ENCODE measurements at places on chromosomes 11 and 22. TPM values are rescaled to one million over a fixed set of nuclear protein-coding genes. Genes with fewer than 3 reads are reported as not detected.

The CHRNA10 gene
- total RNA-seq = 2.3 TPM

The IGLL1 gene
- total RNA-seq = not detected

DNA sequence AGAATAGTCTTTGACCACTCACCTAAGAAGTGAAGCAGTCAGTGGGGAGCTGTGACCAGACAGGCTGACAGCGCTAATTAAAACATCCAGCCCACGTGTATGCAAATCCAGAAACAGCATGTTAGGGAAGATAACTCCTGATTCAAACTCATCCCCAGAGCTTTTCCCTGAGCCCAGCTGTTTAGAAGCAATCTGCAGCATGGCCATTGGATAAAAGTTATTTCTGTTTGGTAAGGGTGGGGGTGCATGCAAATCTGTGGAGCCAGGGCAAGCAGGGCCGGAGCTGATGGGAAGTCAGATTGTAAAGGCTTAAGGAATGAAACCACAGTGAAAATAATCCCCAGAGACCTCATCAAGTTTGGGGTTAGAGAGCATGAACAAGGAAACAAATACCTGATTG lies 247.9 kb upstream of the KIRREL3 start:
- no peak for DNase-seq
- H3K4me1 ChIP-seq = no peaks in the 10 kb centered on the region
- H3K4me3 ChIP-seq = no peak overlapping the region
- no peaks in the 10 kb centered on the region for H3K36me3 ChIP-seq

GRCh38 chr11:26470992-26471391 lies 101.1 kb downstream of the MUC15 start:
- no peak for DNase-seq
- H3K27me3 ChIP-seq = no peaks in the 10 kb centered on the region
- H3K4me3 ChIP-seq = no peak overlapping the region
- no peak overlapping the region for H3K27ac ChIP-seq

DNA sequence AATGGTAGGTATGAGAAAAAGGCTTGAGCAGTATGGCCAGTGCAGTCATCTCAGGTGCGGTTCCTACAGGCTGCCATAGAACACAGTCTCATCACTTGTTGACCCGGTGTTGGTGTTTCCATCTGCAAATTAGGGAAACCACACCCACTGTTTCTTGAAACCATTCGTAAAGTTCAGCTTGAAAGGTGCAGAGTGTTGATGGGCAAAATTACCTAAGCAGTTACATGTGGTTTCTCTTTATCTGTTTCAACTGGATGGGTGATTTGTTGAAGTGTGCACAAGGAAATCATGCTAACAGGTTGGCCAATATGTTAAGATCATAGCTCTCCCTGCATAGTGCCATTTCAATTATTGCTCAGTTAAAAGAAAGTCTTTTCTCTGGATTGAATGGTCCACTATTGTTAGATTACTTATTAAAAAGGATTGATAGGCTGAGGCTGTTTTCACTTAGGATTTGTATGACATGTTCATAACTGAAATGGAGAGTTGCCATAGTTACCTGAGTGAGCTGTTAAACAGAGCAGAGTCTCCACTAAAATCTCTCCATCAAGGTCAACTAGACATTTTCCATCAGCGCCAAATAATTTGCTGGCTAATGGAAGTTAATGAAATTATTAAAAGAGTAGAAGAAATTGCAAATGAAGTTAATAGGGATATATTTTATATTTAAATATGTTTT lies 203.1 kb upstream of the MTMR2 start:
- no peaks in the 10 kb centered on the region for H3K36me3 ChIP-seq
- no peaks in the 10 kb centered on the region for H3K27me3 ChIP-seq
- no peak overlapping the region for H3K4me3 ChIP-seq
- H3K27ac ChIP-seq = no peak overlapping the region
- no peak for DNase-seq

DNA sequence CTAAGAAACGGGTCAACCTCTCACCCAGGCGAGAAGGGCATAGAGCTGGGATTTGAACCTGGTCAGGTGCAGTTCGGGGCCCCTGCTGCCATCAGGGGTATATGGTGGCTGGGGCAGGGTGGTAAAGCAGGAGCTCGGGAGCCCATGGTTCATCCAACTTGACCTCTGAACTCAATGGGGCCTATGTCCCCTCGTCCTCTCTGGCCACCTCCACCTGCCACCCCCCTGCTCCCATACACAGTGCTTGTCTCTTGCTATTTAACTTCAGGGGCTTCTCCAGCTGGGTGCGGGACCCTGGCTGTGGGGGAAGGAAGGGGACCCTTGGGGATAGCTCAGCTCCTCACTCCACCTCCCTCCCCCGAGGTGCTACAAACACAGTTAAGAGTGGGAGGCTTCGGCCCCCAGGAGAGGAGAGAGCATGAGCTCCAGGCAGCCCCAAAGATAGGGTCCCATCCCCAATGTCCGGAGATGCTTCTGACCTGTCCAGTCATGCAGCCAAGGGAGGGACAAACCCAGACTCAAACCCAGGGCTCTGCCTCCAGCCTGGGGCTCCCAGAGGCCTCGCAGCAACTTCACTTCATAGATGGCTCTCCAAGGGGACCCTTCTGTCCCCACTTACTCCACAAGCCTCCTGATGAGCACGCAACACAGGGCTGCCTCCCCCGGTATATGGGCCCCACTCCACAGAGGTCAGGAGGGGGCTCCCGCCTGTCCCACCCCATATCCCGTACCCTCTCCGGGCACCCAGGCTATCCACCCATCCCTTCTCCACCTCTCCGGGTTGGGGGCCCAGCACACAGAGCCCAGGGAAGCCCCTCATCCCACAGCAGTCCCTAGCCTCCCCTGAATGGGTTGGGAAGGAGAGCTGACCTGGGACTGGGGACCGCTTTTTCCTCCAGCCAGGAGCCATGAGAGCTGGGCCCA lies 712 bp downstream of the IL2RB start:
- DNase-seq = no peak
- no peaks in the 10 kb centered on the region for H3K36me3 ChIP-seq
- no peak overlapping the region for H3K27ac ChIP-seq

The OSBP2 gene
- 13.4 TPM for total RNA-seq

GRCh38 chr11:36254713-36255112 lies 34.5 kb downstream of the COMMD9 start:
- H3K4me1 ChIP-seq = no peaks in the 10 kb centered on the region
- no peaks in the 10 kb centered on the region for H3K27me3 ChIP-seq
- no peak overlapping the region for H3K4me3 ChIP-seq
- no peak overlapping the region for H3K27ac ChIP-seq

The B4GALNT4 gene
- 1.2 TPM for total RNA-seq

The MRGPRX4 gene
- total RNA-seq = not detected

The MGAT3 gene
- total RNA-seq = 1.6 TPM

The C11orf42 gene
- total RNA-seq = not detected

The UPK3A gene
- not detected for total RNA-seq

DNA sequence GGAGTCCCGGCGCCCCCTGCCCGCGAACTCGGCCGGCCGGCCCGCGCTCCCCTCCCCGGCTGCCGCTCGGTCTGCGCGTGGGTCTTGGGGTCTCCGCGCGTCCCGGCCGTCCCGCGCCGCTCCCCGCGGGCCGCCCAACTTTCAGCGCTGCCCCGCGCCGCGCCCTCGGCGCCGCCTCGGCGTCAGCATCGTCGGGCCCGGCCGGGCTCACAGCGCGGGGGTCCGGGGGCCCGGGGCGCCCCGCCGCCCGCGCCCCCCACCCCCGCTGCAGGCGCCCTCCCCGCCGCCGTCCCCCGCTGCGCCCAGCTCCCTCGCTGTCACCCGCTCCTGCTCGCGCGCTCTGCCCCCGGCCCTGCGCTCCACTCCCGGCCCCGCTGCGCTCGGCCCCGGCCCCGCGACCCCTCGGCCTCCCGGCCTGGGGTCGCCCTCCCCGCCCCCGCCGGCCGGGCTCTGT lies at the start of gene KCNJ4:
Gene KCNJ4, minus strand, starts transcription at position 124 of the 454 bp plus-strand sequence. CDS start 27,067 bp downstream, outside the sequence.
- H3K36me3 ChIP-seq = no peaks in the 10 kb centered on the region
- no peak within 1 kb of the TSS for H3K4me3 ChIP-seq
- H3K27ac ChIP-seq = no peak within 1 kb of the TSS
- H3K4me1 ChIP-seq = peaks cover 14% of the 10 kb centered on the region
- no peak for DNase-seq

GRCh38 chr22:37484480-37485394 lies 1.4 kb downstream of the MFNG start:
- H3K4me3 ChIP-seq = peak overlapping the region; percentile 18
- H3K27ac ChIP-seq = peak overlapping the region; percentile 73

GRCh38 chr11:6578134-6578533 lies 25.3 kb downstream of the RRP8 start:
- DNase-seq = no peak
- H3K27ac ChIP-seq = no peak overlapping the region
- H3K4me1 ChIP-seq = peaks cover 17% of the 10 kb centered on the region
- no peak overlapping the region for H3K4me3 ChIP-seq

The IL18 gene
- 18.3 TPM for total RNA-seq

- H3K27me3 ChIP-seq = no peaks in the 10 kb centered on the region
- peaks cover 48% of the 10 kb centered on the region for H3K4me1 ChIP-seq
- H3K27ac ChIP-seq = peak overlapping the region; percentile 1
- no peak for DNase-seq
These were observed 2.0 kb downstream of the FAM83F start for GRCh38 chr22:39996732-39997131.

The APOL6 gene
- 17.2 TPM for total RNA-seq

- H3K4me1 ChIP-seq = peaks cover 10% of the 10 kb centered on the region
- H3K36me3 ChIP-seq = peaks cover 88% of the 10 kb centered on the region
- no peak for DNase-seq
- no peaks in the 10 kb centered on the region for H3K27me3 ChIP-seq
- no peak overlapping the region for H3K4me3 ChIP-seq
- H3K27ac ChIP-seq = no peak overlapping the region
These were observed 9.4 kb downstream of the DGCR8 start for GRCh38 chr22:20089226-20089976.

DNA sequence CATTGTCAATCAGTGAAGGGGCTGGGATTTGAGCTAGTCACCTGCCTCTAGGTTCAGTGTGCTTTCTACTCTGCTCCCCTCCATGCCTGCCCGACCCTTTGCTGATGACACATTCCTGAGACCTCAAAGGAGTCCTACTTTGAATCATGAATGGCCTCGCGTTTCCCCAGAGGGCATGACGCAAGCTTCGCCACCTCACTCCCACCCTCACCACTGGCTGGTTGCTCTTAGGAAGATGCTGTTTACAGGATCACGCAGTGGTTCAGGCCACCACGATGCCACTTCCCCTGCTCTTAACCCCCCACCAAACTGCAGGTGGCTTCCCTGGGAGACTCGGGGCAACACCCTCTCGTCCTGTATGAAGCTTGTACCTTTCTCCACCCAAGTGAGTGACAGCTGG lies 62.9 kb upstream of the B3GAT1 start:
- no peak overlapping the region for H3K27ac ChIP-seq
- no peak for DNase-seq
- no peaks in the 10 kb centered on the region for H3K36me3 ChIP-seq
- H3K27me3 ChIP-seq = no peaks in the 10 kb centered on the region
- no peak overlapping the region for H3K4me3 ChIP-seq

The IFITM10 gene
- total RNA-seq = 1.5 TPM

The THY1 gene
- total RNA-seq = 43.0 TPM

DNA sequence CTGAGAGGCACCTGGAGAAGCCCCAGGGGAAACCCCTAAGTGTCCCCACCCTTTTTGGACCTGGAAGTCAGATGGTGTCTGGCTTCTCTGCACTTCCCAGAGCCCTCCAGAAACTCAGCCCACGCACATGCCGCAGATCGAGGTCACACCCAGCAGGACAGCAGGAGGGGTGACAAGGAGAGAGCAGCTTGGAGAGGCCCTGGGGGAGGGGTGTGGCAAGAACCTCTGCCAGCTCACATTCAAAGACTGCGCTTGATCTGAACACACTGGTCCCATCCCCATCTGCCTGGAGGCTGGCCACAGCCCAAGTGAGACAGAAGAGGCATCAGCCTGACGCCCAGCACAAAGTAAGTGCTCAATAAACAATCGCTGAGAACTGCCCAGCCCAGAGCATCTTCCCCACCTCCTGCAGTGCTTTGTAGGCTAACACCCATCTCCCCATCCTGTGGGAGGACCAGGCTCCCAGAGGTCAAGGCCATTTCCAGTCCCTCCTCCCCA lies 21.4 kb downstream of the TMPRSS6 start:
- no peaks in the 10 kb centered on the region for H3K36me3 ChIP-seq
- H3K4me1 ChIP-seq = no peaks in the 10 kb centered on the region
- H3K27ac ChIP-seq = no peak overlapping the region
- no peaks in the 10 kb centered on the region for H3K27me3 ChIP-seq

The OR8K3 gene
- total RNA-seq = not detected

The TMPRSS6 gene
- total RNA-seq = not detected

- peak; percentile 5 for DNase-seq
- H3K27ac ChIP-seq = peak overlapping the region; percentile 98
- no peaks in the 10 kb centered on the region for H3K36me3 ChIP-seq
- H3K4me3 ChIP-seq = peak overlapping the region; percentile 60
These were observed 1.1 kb downstream of the EED start for GRCh38 chr11:86245369-86246292.

All from thyroid gland (tissue), 4 donors.